Mammary microvascular endothelial cell (primary cell): ENCODE measurements at places on chromosomes 6 and 20. TPM values are rescaled to one million over a fixed set of nuclear protein-coding genes. Genes with fewer than 3 reads are reported as not detected.

Gene VGLL2
- not detected in 2 replicates for total RNA-seq

Gene DUSP15
- total RNA-seq = 0.44 TPM in 1 of 2 replicates, not detected in the other

Gene FAM209A
- not detected in 2 replicates for total RNA-seq

Gene CCN2
- total RNA-seq = 560 and 614 TPM in 2 replicates

Gene PET117
- 7.2 and 11.3 TPM in 2 replicates for total RNA-seq
